HT-29 (cell line): ENCODE measurements at places on chromosomes 11 and 22. TPM values are rescaled to one million over a fixed set of nuclear protein-coding genes. Genes with fewer than 3 reads are reported as not detected.

The SCT gene
- total RNA-seq = not detected in 2 replicates

DNA sequence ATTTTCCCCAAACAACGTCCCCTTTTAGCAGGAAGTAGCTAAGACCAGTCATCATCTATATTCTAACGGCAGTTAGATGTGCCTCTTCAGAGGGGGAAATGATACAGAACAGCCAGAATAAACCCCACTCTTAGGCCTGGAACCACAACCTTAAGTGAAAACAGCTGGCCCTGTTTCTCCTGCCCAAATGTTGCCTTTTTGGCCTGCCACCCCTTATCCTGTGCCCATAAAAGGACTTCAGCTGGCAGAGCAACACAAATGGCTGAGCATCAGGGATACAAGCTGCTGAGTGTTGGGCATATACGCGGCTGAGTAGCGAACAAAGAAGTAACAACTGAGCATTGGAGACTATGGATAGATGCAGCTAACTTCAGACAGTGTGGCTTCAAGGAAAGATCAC lies 1491.4 kb downstream of the LRRC4C start:
- no peak for DNase-seq

The MAPK8IP2 gene
- total RNA-seq = not detected in 2 replicates

DNA sequence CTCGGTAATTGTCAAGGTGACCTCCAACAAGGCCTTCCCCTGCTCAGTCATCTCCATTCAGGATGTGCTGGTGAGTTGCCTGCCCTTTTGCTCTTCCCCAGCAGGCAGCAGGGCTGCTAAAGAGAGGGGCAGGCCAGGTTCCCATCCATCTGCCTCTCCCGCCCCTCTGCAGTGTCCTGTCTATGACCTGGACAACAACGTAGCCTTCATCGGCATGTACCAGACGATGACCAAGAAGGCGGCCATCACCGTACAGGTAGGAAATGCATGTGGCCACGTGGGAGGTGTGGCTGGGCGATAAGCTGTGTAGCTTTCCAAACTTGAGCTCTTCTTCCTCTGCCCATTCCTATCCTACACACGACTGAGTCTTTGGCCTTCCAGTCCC lies 4.0 kb downstream of the SIDT2 start:
- no peak for DNase-seq

DNA sequence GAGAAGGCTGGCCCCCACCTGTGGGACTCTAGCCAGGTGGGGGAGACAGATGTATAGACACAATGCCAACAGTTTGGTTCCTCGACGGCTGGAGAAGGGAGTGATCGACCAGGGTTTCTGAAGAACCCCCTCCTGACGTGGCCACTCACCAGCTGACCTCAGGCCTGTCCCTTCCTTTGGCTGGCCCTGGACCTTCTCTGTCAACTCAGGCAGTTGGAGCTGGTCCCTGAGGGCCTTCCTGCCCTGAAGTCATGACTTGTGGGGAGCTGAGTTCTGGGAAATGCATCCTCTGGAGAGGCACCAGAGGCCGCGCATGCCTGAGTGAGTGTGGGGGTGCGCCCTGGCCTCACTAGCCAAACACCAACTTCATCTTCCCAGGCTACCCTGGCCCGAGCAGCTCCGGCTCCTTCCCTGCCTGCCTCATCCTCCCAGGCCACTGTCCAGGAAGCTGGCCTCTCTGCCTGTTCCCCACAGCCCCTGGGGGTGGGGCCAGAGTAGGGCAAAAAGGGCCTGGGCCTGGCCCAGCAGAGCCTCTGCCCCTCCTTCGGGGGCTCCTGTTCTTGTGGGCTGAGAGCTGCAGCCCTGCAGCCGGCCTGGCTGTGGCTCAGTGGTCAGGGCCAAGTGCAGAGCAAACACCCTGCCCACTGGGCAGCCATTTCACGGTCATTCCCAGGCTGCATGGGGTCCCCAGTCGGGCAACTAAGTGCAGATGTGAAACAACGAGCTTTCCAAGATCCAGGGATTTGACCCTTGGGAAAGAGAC lies 23.6 kb downstream of the TXN2 start:
- DNase-seq = no peak

The POU2AF2 gene
- 6.3 and 6.5 TPM in 2 replicates for total RNA-seq

GRCh38 chr11:75406338-75406777 lies 7.0 kb downstream of the RPS3 start:
- no peak for DNase-seq

GRCh38 chr11:124793466-124794278 lies 6.5 kb downstream of the MSANTD2 start:
- DNase-seq = peak; percentile 87

The OOSP3 gene
- not detected in 2 replicates for total RNA-seq

- DNase-seq = no peak
Observed at GRCh38 chr11:79425463-79425862, 15.4 kb downstream of the TENM4 start.

The LARGE2 gene
- total RNA-seq = 2.6 and 4.5 TPM in 2 replicates

- no peak for DNase-seq
Observed at GRCh38 chr22:40594924-40595323, 41.6 kb downstream of the MRTFA start.

The THAP7 gene
- 60.1 and 75.4 TPM in 2 replicates for total RNA-seq

The LRRC10B gene
- 6.3 and 7.7 TPM in 2 replicates for total RNA-seq

DNA sequence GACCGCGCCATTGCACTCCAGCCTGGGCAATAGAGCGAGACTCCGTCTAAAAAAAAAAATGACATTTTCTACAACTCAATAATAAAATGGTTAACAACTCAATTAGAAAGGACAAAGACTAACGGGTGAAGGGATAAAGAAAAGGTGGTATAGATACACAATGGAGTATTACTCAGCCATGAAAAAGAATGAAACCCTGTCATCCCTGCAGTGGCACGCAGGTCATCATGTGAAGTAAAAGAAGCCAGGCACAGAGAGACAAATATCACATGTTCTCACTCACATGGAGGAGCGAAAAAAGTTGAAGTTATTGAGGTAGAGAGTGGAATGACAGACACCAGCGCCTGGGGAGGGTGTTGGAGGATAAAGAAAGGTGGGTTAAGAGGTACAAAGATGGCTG lies 39.0 kb downstream of the WNT7B start:
- no peak for DNase-seq

The DEFB131B gene
- total RNA-seq = not detected in 2 replicates

The GAL3ST1 gene
- total RNA-seq = 7.8 and 8.1 TPM in 2 replicates

GRCh38 chr11:119130662-119131061 lies 9.3 kb downstream of the HINFP start:
- DNase-seq = no peak

- DNase-seq = no peak
Observed at GRCh38 chr11:8440649-8441048, 153.4 kb downstream of the STK33 start.

GRCh38 chr22:20108757-20109230 lies 7.1 kb upstream of the RANBP1 start:
- no peak for DNase-seq

The KIRREL3 gene
- 0.28 and 0.29 TPM in 2 replicates for total RNA-seq

DNA sequence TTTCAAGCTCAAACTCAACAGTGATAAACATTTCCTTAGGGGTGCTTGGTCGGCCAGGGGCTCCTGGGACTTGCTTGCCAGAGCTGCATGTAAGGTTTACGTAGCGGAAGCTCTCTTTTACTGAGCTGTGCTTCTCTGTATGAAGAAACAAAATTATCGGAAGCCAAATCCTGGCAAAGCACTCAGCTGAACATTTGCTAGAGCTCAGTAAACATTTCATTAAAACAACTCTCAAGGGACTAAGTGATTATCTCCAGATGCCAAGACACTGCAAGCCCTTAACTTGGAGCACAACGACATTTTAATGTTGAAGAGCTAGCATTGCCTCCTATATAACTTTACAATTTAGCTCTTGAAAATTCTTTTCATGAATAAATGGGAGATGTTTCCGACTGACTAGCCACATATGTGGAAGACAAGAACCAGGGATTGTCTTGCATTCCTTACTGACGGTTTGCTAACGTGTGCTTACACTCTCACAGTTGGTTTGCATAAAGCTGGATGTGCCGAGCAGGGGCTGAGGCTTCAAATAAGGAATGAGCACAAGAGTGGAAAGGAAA lies 43.4 kb downstream of the SCUBE2 start:
- no peak for DNase-seq

DNA sequence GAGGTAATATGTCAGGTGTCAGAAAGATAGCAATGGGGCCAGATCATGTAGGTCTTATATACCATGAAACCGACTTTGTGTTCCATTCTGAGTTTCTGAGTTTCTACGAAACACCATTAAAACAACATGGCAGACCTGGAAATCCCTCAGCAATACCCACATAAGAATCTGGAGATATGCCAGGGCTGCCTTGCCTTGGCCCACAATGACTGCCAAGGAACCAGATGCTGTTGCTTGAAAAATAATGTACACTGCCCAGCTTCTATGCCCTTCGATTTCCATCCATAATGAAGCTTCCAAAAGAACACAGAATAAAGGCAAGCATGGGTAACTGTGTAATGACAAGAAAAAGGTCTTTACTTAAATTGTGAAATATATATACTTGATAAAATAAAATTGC lies 277.4 kb downstream of the SOX6 start:
- DNase-seq = no peak

DNA sequence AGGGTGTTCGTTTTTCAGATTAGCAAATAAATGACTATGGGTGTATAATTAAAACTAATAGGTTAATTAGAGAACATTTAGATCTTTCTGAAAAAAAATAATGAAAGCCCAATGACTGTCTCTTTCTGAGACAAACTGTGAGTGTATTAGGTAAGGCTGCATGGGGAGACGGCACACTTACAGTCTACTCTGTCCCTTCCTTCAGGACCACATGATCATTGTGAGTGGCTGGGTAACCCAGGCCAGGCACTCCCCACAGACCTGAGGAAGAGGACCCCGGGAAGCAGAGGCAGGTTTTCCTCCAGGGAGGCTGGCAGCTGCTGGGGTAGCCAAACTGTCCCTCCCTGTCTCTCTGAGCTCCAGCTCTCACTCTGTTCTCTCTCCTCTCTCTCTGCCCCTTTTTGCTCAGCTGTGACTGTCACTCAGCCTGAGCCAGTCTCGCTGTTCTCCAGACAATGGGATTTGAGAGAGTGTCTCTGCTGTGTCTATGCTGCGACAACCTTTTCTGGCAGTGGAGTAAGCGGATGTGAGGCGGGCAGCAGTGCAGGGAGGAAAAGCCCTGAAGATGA lies 83.1 kb upstream of the NCAM1 start:
- DNase-seq = no peak

- DNase-seq = no peak
Observed at GRCh38 chr22:20562607-20563465, 55.4 kb downstream of the MED15 start.

The MRGPRF gene
- 0.05 TPM in 2 replicates for total RNA-seq

The TBX1 gene
- not detected in 2 replicates for total RNA-seq

DNA sequence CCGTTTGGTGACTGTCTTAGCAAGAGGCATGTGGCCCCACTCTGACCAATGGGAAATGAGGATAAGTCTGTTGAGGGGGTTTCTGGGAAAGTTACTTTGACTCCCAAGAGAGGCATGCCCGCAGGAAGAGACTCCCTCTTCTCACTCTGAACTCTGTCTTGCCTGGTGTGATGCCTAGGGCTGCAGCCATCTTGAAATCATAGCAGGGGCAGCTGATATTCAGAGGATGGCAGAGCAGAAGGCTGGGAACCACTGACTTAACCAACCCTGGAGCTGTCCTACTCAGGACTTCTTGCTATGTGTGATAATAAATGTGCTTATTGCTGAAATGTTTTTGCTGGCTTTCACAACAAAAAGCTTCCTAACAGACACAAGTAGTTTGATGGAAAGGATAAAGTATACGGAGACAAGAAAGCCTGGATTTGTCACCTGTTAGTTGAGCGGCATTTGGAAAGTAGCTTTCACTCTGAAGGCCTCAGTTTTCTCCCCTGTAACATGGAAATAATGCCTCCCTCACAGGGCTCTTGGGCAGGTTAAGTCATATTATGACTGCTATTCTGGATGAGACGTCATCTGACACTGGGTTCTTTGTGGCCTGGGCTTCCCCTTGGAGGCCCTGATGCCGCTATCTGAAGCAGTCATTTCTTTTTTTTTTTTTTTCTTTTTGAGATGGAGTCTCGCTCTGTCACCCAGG lies 128.5 kb downstream of the CEP164 start:
- no peak for DNase-seq

DNA sequence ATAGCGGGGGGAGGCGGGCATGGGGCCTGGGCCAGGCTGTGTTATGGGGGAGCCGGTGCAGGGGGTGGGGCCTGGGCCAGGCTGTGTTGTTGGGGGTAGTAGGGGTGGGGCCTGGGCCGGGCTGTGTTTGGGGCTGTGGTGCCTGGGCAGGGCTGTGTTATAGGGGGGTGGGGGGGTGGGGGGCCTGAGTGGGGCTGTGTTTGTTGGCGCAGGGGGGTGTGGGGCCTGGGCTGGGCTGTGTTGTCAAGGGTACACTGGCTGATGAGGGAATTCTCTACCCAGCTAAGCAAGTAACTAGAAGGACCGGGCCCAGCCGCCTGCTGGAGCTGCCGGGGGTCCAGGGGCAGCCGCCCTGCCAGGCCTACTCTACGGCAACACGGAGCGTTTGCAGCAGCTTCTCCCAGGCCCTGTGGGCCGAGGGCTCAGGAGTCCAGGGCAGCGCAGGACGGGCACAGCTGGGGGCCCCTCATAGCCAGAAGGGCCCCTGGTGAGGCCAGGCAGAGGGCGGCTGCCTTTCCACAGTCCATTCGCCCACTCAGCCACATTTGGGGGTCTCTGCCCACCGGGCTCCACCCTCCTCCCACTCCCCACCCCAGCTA lies 10.1 kb upstream of the PIM3 start:
- DNase-seq = no peak

The VWCE gene
- not detected in 2 replicates for total RNA-seq

DNA sequence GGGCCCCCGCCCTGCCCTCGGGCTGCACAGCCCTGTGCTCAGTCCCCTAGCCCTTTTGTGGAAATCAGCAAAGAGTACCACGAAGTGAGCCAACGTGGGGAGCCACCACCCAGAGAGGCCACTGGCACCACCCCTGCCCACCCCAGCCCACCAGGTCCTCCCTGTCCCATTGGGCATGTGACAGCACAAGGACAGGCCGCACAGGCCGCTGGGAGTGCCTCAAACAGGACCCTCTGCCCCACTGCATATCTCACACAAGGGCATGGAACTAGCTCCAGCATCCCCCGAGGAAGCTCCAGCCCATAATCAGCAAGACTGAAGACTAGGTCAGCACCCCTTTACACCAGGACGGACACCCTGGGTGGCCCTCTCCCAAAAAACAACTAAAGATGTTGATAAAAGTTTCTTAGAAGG lies 29.7 kb downstream of the GNB1L start:
- DNase-seq = no peak
